Vagina (tissue), 2 donors: ENCODE measurements at places on chromosomes 16 and 17.

- DNase-seq, result no peak
Measured at GRCh38 chr16:62060089-62060488, 23.9 kb upstream of the CDH8 start.

GRCh38 chr16:83520596-83520995, 287.2 kb upstream of the HSBP1 start:
- no peak for DNase-seq

- DNase-seq, result no peak
Measured at GRCh38 chr17:75876190-75876937, 2.0 kb downstream of the TRIM47 start.

GRCh38 chr16:2056077-2056476, 8.3 kb downstream of the TSC2 start:
- DNase-seq, result no peak

DNA sequence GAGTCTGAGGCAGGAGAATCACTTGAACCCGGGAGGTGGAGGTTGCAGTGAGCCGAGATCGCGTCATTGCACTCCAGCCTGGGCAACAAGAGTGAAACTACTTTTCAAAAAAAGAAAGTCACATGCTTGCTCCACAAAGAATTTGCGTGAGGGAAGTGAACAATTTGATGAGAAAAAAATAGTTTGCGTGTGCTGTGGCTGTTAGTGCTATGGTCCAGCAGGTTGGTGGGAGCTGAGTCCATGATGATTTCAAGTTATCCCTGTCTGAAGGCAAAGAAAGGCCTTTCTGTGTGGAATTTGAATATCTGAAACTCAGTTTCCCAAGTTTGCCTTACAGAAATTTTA, 21.0 kb downstream of the PRCD start:
- DNase-seq, result no peak

DNA sequence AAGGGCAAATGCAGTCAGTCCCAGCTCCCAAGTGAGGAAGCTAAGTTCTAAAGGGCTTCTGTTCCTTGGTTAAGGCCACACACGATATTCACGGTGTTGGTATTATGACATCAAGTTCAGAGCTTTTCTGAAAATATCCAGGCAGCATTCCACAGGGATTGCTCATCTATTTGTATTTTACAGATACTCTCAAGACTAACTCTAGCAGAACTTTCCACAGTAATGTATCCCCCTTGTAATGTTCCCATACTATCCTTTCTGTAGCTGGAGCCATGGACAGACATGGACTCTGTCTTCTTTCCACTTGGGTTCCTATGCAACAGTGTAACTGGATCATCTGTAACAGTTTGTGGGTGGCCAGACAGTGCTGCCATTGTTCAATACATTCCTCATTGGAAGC, 13.5 kb downstream of the SDR42E1 start:
- DNase-seq, result no peak

DNA sequence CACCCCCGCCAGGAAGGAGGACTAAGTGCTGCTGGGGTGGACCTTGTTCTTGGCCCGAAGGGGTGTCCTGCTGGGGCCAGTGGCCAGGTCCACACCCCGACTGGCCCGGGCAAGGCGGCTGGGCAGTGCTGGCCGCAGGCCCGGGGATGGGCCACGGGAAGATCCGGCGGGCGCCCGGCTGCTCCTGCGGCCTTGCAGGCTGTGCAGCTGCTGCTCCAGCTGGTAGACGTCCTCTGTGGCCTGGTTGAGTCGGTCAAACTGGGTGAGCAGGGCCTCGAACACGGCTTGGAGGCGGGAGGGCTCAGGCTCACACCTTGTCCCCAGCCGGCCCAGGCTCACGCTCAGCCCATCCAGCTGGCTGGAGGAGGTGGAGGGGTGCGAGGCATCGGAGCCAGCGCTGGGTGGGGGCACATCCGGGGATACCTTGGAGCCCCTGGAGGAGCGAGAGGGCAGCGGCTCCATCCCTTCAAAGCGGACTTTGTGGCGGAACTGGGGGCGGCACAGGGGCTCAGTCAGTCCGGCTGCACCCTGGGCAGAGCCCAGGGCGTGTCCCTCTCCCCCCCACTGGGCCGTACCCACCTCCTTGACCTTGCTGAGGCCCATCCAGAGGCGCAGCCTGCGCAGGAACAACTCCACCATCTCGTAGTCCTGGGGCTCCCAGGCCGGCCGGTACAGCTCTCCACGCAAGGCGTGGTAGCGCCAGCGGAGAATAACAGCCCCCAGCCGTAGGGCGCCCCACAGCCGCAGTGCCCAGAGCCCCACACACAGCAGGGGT, 42.1 kb downstream of the TSC2 start:
- DNase-seq, result no peak
